Right atrium auricular region (tissue), 2 donors: ENCODE measurements at places on chromosomes 3 and 15. TPM values are rescaled to one million over a fixed set of nuclear protein-coding genes. Genes with fewer than 3 reads are reported as not detected.

DNA sequence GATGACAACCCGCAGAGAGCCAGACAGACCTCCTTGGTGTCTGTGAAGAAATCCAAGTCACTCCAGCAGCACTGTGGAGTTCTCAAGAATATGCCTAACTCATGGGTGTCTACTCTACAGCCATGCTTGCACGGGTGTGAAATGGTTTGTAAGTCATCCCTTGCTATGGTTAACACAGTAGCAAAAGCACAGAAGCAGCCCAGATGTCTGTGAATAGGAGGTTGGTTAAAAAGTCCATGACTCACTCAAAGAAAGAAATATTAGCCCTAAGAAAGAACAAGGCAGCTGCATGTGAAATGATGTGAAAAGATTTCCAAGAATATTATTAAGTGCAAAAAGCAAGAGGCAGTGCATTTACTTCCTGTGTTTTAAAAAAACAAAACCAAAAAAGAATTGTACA is 12.1 kb upstream of the LIMD1 start:
- DNase-seq, result no peak

DNA sequence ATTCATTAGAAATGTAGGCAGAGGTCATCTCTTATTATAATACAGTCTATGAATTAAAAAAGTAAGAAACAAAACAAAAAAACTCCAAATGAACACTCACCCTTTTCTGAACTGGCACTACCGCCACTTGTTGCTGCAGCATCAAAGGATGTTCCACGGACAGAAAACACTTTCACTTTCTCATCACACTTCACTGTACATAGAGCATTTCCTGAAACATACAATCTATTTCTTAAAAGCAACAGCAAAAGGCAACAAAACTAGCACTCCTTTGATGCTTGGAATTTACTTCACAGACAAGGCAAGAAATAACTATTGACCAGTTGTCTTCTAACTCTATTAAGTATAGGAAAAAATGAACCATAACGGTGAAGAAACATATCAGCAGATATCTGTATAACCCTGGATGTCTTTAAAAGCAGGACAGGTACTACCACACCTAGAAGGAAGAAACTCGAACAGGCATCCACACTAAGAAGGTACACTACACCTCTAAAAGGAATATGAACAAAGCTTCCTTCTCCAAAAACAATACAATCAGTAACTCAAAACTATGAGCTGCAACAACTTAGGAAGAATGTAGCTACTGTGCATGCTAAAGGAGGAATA is 24.9 kb downstream of the ETFA start:
- no peak for DNase-seq

DNA sequence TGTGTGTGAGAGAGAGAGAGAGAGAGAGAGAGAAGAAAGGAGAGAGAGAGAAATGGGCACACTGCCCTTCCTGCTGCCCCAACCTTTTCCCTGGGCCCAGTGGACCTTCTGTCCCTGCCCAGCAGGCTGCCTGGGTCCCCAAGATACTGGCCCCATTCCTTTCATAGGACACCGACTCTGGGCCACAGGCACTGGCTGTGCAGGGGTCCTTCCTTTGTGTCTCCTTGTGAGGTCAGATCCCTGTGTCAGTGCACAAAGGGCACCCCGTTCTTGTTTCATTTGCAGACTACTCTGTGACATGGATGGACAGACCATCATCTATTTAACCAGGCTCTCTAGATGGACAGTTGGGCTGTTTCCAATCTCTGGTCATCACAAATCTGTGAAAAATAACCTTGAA is 21.3 kb upstream of the KLF13 start:
- peak; percentile 51 for DNase-seq

- no peak for DNase-seq
These were observed 366.7 kb downstream of the PTPRG start for GRCh38 chr3:61928039-61928438.

DNA sequence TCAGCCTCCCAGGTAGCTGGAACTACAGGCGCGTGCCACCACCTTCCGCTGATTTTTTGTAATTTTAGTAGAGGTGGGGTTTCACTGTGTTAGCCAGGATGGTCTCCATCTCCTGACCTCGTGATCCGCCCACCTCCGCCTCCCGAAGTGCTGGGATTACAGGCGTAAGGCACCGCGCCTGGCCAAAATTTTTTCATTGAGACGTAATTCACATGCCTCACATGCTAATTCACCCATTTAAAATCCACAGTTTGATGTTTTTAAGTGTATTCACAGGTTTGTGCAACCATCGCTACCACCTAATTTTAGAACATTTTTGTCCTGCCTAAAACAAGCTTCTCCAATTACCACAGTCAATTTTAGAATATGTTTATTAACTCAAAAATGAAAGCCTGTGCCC is 37.1 kb downstream of the SELENOT start:
- no peak for DNase-seq

- no peak for DNase-seq
These were observed 106.2 kb downstream of the XXYLT1 start for GRCh38 chr3:195164573-195165264.

DNA sequence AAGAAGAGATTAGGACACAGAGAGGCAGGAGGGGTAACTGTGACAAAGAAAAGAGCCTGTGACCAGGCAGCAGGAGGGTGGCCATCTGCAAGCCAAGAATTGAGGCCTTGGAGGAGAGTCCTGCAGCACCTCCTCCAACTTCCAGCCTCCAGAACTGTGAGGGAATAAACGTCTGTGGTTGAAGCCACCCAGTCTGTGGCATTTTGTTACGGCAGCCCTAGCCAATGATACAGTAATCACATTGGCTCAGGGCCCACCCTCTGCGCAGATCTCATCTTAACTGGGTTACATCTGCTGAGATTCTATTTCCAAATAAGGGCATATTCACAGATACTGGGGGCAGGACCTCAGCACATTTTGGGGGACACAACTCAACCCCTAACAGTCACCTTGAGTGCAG is 11.3 kb downstream of the SELENOS start:
- no peak for DNase-seq

DNA sequence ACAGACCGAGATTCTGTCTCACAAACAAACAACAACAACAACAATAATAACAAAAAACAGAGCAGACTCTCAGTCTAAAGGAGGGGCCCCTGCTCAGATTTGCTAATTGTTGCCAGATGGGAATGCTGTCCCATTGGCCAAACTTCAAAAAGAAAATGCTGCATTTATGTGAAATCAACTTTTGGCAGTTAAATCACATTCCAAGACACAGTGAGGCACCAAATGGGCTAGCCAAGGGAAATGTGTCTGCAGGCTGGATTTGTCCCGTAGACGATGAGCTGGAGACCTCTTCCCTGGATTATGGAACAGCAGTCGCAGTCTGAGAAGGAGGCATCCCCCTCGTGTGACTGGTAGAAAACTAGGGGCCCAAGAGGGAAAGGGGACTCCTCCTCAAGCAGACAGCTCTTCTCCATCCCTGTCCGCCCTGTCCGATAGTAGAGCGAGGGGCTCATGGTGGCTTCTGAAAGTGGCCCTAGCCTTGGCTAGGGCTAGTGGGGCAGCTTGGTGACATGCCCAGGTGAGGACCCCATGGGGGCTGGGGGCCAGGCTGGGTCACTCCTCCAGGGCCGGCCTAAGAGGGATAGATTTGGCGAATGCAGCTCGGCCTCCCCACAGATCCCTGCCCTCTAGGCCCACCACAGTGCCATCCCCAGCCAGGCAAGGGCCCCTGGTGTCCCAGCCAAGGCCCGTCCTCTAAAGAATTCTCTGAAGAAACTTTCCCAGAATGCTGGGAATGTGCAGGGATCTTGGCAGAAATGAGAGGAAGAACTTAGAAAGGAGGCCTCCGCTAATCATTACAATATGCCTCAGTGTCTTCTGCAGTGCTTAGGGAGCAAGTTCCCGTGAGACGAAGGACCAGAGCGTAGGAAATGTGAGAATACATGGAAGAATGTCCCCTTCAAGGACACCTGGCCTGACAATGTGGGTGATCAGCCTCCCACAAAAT is 2.0 kb downstream of the SLC22A14 start:
- DNase-seq, result no peak

- no peak for DNase-seq
These were observed 320.6 kb downstream of the UACA start for GRCh38 chr15:70442616-70443321.

GRCh38 chr15:77640615-77641014 is 7.9 kb upstream of the LINGO1 start:
- no peak for DNase-seq

DNA sequence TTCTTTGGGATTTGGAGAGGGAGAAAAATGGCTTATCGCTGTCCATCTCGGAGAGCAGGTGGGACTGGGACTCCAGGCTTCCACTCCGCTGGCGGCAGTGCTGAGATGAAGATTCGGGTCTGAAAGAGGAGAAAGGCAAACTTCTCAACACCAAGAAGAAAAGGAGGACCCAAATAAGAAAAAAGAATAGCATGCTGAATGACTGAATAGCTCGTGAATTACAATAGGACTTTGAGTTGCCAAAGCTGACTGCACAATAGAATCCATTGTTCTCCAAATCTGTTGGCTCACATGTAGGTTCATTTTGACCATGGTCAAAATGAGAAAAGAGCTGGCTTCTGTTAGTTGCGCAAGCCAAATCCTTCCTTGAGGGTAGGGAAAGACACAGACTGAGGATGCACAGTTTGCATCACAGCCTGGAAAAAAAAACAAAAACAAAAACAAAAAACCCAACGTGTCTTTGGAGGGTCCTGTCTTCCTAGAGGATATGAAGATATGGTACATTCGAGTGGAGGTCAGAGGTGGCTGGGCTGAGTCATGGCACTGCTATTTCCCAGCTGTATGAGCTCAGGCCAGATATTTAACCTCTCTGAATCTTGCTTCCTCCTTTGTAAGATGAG is 59.3 kb upstream of the LMOD3 start:
- no peak for DNase-seq

DNA sequence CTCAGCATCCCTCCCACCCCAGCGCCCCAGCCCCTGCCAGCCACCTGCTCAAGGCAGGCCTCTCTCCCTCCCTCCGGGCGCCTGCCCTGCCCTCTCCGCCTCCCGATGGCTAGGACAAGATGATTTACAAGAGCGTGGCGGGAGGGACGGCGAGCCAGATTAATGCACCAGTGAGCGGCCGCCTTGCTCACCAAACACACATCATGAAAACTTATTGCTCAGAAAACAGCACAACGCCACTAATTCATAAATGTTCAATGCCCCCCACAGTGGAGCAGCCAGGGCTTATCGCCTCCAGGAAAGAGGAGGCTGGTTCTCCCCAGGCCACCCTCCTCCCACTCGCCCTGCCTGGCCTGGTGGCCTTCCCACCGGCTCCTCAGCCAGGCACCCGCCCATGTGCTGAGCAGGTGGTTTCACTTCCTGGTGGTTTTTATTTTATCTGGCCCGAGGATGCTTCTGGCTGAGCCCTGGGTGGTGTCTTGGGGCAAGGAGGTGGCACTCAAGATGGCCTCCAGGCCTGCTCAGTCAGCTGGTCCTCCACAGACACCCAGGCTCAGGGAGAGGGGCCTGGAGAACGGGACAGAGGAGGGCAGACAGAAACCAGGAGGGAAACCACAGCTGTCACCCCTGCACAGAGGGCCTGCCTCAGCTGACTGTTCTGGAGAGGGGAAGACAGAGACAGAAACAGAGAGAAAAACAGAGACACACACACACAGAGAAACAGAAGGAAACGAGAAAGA is 284.9 kb downstream of the UACA start:
- no peak for DNase-seq

DNA sequence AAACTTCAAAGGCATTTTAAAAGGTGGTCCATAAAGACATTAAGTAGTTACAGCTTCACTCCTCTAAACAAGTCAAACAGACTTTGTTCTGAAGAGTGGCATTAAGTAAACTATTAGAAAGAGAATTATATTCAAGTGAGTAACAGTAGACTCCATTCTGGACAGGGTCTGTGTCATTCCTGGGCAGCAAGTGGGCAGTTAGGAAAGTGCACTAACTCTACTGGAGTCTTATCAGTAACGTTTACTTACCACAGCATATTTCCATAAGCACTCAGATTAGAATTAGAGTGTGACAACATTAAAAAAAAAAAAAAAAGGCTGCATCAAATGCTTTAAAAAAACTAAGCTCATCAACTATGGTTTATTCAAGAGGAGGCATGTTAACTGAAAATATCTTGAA is 10.6 kb downstream of the UBR1 start:
- DNase-seq, result no peak

- no peak for DNase-seq
These were observed 1.4 kb downstream of the NDUFB4 start for GRCh38 chr3:120597445-120598049.

- no peak for DNase-seq
These were observed 103.0 kb downstream of the LARS2 start for GRCh38 chr3:45491344-45491743.

DNA sequence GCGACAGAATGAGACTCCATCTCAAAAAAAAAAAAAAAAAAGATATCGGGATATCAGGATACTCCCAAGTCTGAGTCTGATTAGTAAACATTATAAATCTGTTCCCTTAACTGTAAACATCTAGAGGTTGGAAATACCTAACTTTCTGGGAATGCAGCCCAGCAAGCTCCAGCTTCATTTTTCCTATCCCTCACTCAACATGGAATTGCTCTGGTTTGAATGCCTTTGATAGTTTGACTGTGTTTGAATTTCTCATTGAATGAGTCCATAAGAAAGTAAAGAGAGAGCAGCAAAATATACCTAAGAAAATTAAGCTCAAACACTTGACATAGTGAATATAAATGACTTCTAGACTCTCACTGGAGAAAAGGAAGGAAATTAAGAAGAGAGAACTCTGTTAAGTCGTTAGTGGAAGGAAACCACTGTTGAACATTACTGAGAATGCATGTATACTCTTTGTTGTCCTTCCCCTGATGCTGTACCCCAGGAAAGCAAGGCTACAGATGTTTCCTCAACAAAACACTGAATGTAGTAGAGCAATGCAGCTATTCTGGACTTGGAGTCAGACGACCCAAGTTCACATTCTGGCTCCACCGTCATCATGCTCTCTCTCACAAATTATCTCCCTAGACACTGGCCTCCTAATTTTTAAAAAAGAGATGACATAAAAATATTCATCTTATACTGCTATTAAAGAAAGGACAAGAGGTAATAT is 62.4 kb downstream of the CD200 start:
- DNase-seq, result no peak

The LMLN gene
- total RNA-seq, result 3.5 TPM

The FAH gene
- 14.6 TPM for total RNA-seq

The DNASE1L3 gene
- 11.5 TPM for total RNA-seq

The SNTN gene
- total RNA-seq, result not detected

The IQCH gene
- 0.83 TPM for total RNA-seq

The SERINC4 gene
- total RNA-seq, result not detected

The MKRN3 gene
- not detected for total RNA-seq

The ACKR2 gene
- total RNA-seq, result 0.78 TPM

The SGO1 gene
- not detected for total RNA-seq

The SERPINI2 gene
- total RNA-seq, result 2.2 TPM

The CCR9 gene
- not detected for total RNA-seq

The EPHB1 gene
- total RNA-seq, result 3.2 TPM
